ENCODE measurements at places on chromosomes 5 and 9. TPM values are rescaled to one million over a fixed set of nuclear protein-coding genes. Genes with fewer than 3 reads are reported as not detected.

The SLC27A6 gene
- total RNA-seq, result 0.03 TPM

The LCN12 gene
- total RNA-seq, result 1.2 TPM

The PPIC gene
- 18.7 TPM for total RNA-seq

The SPZ1 gene
- total RNA-seq, result not detected

The SAPCD2 gene
- total RNA-seq, result 21.6 TPM

The GABRB2 gene
- not detected for total RNA-seq

The IL5 gene
- not detected for total RNA-seq

The GLRA1 gene
- not detected for total RNA-seq

The TAS2R1 gene
- total RNA-seq, result not detected

The EQTN gene
- not detected for total RNA-seq

The NREP gene
- total RNA-seq, result 3.6 TPM

The BTF3 gene
- 1,061 TPM for total RNA-seq

The SLC1A3 gene
- total RNA-seq, result 0.05 TPM

The SPINK6 gene
- total RNA-seq, result 0.75 TPM

The KIAA0825 gene
- 0.60 TPM for total RNA-seq

The CCDC192 gene
- not detected for total RNA-seq

The RNF44 gene
- total RNA-seq, result 27.3 TPM

The OTP gene
- 0.09 TPM for total RNA-seq

The SV2C gene
- total RNA-seq, result not detected

The NUDT12 gene
- 1.9 TPM for total RNA-seq

The SPATA31C1 gene
- total RNA-seq, result not detected

The RECK gene
- 5.4 TPM for total RNA-seq

The MACIR gene
- total RNA-seq, result 19.3 TPM

The F2RL2 gene
- total RNA-seq, result 3.6 TPM

The PHF24 gene
- 0.09 TPM for total RNA-seq

The ZNF367 gene
- 5.3 TPM for total RNA-seq

The TXN gene
- 1,280 TPM for total RNA-seq

The COL5A1 gene
- 46.9 TPM for total RNA-seq

The SLC2A6 gene
- 17.1 TPM for total RNA-seq

The KIF24 gene
- 3.5 TPM for total RNA-seq

The GCNT4 gene
- total RNA-seq, result 0.29 TPM

The GABBR2 gene
- 0.14 TPM for total RNA-seq

The ZNF300 gene
- total RNA-seq, result 1.9 TPM

The SHC3 gene
- 0.40 TPM for total RNA-seq

The CAMK4 gene
- total RNA-seq, result 0.07 TPM

The PPWD1 gene
- total RNA-seq, result 17.1 TPM

The AKNA gene
- total RNA-seq, result 7.0 TPM

The UGCG gene
- 24.5 TPM for total RNA-seq

The ASB6 gene
- 23.1 TPM for total RNA-seq

The CREBRF gene
- total RNA-seq, result 2.2 TPM

The NSG2 gene
- total RNA-seq, result not detected

The PCDHA10 gene
- 0.01 TPM for total RNA-seq
